ENCODE measurements at places on chromosomes 1 and 21.

GRCh38 chr1:159898527-159898926 lies 1.4 kb downstream of the CFAP45 start:
- no peak for DNase-seq

DNA sequence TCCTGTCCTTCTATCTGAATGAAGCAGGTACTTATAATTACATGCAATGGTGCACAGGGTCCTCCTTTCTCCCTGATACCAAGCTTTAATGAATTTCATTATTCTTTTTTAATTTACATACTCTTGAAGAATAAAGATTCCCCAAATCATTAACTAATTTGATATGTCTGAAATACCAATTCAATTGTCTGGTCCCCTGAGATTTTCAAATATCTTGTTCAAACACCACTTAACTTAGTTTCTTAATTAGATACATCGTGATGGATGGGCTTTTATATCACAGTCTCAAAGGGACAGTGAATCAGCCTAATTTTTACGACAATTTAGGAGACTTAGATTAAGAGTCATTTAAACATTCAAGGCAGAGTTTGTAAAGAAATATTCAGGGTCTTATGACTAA lies 1054.6 kb downstream of the PLA2G4A start:
- DNase-seq, result no peak

GRCh38 chr1:165134431-165134830 lies 222.1 kb downstream of the LMX1A start:
- DNase-seq, result no peak

DNA sequence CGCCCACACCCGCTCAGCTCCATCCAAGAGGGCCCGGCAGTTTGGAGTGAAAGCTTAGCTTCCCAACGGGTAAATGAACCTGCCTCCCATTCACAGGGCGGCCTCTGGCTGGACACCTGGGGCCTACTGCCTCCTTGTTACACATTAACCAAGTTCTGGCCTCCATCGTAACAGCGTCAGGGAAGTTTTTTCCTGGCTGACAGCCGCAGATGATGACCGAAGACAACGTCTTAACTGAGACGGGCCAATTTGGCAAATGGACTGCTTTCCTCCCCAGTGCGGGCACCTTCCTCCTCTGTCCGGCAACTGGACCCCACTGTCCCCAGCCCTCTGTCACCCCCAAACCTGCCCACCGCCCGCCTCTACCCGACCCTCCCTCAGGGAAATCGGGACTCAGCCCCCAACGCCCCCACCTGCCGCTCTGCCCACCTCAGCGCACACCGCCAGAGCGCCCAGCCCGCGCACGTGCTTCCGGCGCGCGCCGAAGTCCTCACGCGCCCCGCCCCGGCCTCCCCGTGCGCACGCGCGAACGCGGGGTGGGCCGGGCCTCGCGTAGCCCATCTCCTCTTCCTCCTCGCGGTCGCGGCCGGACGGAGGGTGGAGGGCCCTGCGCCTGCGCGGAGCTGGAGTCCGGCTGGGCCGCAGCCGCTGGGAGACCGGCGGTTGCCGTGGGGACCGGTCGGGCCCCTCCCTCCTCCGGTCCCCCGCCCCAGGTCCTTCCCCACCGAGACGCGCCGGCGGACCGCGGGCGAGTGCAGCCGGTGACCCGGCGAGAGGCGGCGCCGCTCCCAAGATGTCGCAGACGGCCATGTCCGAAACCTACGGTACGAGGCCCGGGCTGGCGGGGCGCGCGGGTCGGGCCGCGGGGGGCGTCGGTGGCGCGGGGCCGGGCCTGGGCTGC lies at the start of gene RAB4A:
Gene RAB4A, plus strand, starts transcription at position 565 of the 901 bp plus-strand sequence. Its CDS starts 229 bp downstream, at position 794.
- peak; percentile 70 for DNase-seq

DNA sequence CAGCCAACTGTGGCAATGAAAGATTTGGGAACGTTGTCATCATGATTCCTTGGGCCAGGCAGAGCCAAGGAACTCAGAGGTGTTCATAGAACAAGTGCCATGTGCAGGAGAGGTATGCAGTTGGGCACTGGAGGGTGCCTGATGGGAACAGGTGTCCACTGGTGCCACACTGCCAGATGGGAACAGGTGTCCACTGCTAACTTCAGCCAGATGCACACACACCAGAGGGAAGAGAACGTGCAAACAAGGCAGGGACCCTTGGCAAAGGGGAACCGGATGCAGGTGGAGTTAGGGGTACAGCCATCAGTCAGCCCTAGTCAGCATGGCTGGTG lies 13.5 kb downstream of the OLFML2B start:
- no peak for DNase-seq

DNA sequence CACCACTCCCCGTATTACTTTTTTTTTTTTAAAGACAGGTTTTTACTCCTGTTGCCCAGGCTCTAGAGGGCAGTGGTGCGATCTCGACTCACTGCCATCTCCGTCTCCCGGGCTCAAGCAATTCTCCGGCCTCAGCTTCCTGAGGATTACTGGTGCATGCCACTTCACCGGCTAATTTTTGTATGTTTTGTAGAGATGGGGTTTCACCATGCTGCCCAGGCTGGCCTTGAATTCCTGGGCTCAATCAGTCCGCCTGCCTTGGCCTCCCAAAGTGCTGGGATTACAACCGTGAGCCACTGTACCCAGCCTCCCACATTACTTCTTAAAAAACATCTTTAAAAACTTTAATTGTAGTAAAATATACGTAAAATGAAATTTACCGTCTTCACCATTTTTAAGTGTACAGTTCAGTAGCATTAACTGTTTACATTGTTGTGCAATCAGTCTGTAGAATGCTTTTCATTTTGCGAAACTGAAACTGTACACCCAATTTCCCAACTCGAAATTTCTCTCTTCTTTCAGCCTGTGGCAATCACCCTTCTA lies 77.0 kb downstream of the ZMYM4 start:
- no peak for DNase-seq

All from kidney glomerular epithelial cell (primary cell).